ENCODE measurements at places on chromosomes 6 and 20.

DNA sequence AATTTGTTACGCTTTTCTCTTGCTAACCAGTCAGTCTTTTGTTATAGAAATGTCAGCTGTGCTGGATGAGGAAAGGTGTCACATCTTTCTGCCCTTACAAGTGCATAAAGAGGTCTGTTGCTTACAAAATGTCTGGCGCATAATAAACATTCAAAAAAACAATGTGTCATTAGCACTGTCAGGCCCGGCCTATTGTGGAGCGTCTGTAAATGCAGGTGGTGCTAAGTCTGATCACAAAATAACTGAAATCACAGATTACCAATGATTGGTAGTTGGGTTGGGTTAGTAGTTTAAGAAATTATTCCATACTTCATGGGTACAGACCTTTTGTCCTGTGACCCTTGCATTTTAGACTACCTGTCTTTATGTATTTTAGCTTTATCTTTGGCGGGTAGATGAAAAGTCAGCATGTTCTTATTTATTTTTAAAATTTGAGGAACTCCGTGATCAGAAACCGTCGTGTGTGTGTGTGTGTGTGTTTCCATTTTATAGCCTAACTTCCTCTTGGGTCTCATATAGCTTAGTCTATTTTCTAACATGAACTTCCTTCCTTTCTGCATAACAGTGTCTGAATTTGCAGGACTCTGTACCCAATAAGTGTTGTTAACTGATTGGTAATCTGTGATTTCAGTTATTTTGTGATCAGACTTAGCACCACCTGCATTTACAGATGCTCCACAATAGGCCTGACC lies 88.1 kb upstream of the IFNGR1 start:
- DNase-seq, result no peak

DNA sequence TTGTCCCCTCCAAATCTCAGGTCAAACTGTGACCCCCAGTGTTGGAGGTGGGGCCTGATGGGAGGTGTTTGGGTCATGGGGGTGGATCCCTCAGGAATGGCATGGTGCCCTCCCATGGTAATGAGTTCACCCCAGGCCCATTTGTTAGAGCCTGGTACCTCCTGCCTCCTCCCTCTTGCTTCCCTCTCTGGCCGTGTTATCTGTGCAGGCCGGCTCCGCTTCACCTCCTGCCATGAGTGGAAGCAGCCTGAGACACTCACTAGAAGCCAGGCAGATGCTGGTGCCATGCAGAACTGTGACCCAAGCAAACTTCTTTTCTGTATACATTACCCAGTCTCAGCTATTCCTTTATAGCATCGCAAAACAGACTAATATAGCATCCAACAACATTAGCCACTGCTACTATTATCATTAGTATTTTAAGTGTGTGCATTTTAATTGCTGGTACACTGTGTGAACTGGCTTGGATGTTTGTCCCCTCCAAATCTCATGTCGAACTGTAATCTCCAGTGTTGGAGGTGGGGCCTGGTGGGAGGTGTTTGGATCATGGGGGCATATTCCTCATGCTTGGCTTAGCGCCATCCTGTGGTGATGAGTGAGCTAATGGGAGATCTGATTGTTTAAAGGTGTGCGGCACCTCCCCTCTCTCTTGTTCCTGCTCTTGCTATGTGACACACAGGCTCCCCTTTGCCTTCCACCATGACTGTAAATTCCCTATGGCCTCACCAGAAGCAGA lies 12.2 kb upstream of the OSER1 start:
- peak; percentile 42 for DNase-seq

DNA sequence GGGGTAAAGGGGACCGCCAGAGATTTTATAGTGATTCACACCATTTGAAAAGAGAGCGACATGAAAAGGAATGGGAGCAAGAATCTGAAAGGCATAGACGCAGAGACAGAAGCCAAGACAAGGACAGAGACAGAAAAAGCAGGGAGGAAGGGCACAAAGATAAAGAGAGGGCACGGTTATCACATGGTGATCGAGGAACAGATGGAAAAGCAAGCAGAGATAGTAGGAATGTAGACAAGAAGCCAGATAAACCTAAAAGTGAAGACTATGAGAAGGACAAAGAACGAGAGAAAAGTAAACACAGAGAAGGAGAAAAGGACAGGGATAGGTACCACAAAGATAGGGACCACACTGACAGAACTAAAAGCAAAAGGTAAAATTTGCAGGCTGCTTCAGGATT lies 77.7 kb downstream of the PHF3 start:
- no peak for DNase-seq

- no peak for DNase-seq
These were observed 103.3 kb downstream of the ANKS1A start for GRCh38 chr6:34992376-34992775.

DNA sequence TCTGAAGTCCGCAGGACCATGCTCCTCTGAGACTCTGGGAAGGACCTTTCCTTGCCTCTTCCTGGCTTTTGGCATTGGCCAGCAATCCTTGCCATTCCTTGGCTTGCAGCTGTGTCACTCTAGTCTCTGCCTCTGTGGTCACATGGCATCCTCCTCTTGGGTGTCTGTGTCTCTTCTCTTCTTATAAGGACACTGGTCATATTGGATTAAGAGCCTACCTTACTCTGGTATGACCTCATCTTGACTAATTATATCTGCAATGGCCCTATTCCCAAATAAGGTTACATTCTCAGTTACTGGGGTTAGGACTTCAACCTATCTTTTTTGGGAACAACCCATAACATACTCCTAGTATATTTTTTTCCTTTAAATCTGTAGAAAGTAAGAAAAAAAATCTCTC lies 49.9 kb upstream of the GTSF1L start:
- no peak for DNase-seq

DNA sequence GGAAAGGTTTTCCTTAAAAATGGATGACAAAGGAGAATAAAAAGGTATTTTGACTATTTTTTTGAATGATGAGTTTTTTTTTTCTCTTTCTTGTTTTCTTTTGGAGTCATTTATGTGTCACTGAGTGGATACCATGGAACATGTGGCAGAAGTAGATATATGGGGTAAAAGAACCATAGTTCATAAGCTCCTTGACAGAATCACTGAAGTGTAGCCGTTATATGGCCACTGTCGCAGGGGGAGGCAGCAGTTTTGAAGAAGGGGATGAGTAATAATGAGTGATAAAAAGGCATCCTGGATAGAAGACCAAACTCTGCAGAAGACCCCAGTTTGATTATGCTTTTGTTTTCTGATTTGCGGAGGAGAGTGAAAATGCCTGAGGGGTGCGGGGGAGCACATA lies 15.5 kb downstream of the PTPN1 start:
- no peak for DNase-seq

DNA sequence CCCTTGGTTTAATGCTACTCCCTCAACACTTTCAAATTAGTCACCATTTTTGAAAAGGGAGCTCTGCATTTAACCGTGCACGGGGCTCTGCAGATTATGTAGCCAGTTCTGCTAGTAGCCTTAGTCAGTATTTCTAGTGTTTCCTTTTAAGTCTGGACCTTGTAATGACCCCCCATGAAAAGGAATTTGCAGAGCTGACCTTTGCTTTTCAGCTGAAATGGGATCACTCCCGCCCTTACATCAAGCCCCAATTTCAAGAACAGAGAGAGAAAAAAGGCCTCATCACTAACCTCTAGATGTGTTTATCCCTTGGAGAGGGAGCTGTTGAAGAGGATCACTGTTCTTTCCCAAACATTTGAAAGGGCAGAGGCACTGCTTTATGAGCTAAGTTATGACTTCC lies 490.7 kb upstream of the BTBD3 start:
- DNase-seq, result no peak

GRCh38 chr20:45368221-45368980 lies 5.4 kb downstream of the SYS1 start:
- DNase-seq, result no peak

GRCh38 chr20:57615445-57615811 lies 4.8 kb downstream of the ZBP1 start:
- DNase-seq, result no peak

- DNase-seq, result no peak
These were observed 262.3 kb downstream of the TBC1D7 start for GRCh38 chr6:13066050-13066449.

GRCh38 chr6:140174524-140174923 lies 800.1 kb upstream of the CITED2 start:
- no peak for DNase-seq

DNA sequence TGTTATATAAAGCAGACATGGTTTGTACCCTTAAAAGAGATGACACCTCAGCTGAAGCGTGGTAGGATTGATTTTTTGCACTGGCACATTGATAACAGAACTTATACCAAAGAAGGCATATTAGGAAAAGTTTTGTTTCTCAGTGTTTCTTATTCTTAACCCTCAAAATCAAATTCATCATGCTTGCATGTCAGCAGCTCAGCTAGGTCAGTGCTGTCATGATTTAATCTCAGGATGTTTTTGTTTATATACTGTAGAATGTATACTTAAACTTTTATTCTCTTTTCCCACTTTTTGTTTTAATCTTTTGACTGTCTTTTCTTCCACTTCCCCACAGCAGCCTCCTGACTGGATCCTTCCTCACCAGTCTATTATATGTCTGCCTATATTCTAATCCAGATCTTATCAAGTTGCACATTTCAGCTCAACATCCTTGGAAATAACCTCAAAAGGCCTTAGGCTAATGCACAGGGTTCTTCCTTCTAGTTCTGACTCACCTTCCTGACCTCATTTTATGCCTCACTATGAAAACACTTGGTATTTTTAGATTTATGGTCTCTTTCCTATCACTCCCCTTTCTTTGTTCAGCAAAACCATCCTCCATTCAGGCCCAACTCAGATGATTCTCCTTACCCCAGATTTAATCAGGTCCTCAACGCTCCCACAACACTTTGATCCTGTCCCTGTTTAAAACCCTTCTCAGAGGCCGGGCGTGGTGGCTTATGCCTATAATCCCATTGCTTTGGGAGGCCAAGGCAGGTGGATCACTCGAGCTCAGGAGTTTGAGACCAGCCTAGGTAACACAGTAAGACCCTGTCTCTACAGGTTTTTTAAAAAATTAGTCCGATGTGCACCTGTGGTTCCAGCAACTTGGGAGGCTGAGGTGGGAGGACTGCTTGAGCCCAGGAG lies 7.2 kb downstream of the HEBP2 start:
- DNase-seq, result no peak

- no peak for DNase-seq
These were observed 142.5 kb upstream of the SPACA1 start for GRCh38 chr6:87905101-87905641.

DNA sequence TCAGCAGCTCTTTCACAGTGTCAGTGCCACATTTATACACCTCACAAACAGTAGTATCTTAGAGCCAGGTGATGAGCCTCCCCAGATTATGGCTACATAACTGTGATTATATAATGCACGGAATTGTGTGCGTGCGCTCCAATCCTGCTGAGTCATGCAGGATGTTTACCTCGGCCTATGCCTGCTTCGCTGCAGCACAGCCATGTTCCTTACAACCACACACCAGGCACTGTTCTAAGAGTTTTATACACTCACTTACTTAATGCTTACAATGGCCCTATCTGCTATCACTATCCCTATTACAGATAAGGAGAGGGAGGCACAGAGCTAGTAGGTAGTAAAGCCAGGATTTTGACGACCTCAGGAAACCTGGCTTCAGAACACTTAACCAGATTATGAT lies 7.3 kb downstream of the ZKSCAN3 start:
- DNase-seq, result no peak

DNA sequence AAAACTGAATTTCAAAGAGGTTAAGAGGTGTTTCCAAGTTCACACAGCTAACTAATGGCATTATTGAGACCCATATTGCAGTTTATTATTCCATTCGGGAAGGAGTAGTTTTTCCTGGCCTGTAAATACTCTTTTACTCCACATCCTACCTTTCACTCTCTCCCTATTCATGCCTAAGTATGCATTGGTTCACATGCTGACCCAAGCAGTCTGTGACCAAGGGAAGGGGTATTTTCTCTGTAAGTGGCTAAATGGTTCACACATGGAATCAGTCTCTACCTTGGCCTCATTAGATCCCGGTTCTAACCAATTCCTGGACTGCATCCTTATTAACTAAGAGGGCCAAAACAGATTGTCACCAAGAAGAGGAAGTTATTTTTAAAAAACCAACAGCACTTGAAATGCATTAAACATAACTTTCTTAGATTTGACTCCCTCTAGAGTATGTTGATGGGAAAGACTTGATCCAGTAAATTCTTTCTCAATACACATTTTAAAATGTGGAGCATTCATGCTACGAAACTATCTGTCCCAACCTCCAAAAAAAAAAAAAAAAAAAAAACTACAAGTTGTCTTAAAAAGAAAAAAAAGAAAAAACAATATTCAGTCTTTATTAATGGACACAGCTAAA lies 17.8 kb upstream of the RSPO3 start:
- DNase-seq, result no peak
